ENCODE measurements at places on chromosomes 3 and 15.

- no peak for DNase-seq
Measured at GRCh38 chr3:155236473-155236872, 57.0 kb downstream of the STRIT1 start.

DNA sequence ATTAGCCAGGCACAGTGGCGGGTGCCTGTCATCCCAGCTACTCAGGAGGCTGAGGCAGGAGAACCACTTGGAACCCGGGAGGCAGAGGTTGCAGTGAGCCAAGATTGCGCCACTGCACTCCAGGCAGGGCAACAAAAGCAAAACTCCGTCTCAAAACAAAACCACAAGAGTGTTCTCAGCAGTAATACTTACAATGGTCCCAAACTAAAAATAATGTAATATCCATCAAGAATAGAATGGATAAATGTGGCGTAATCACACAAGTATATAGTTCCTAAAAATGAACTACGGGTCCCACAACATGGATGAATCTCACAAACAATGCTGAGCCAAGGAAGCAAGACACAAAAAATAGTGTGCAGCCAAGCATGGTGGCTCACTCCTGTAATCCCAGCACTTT lies 39.2 kb downstream of the STAG1 start:
- DNase-seq: no peak

- no peak for DNase-seq
Measured at GRCh38 chr15:100350434-100351226, 8.9 kb upstream of the ADAMTS17 start.

- no peak for DNase-seq
Measured at GRCh38 chr3:189249987-189250386, 78.2 kb downstream of the TPRG1 start.

DNA sequence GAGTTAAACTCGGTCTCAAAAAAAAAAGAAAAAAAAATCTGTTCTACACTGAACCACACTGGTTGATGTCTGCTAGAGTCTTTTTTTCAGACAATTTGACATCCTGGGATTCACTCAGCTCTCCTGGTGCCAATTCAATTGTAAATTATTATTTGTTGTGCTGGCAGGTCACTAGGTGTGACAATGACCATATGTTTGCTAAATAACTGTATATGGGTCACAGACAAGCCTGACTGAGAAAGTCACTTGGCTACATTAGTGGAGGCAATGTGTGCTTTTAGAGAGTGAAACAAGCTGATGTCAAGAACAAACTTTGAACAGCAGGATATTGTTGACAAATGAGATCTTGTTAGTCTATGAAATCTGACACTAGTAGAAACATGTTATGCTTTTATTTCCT lies 1379.1 kb downstream of the ZPLD1 start:
- no peak for DNase-seq

- no peak for DNase-seq
Measured at GRCh38 chr15:66723826-66724731, 22.0 kb downstream of the SMAD6 start.

DNA sequence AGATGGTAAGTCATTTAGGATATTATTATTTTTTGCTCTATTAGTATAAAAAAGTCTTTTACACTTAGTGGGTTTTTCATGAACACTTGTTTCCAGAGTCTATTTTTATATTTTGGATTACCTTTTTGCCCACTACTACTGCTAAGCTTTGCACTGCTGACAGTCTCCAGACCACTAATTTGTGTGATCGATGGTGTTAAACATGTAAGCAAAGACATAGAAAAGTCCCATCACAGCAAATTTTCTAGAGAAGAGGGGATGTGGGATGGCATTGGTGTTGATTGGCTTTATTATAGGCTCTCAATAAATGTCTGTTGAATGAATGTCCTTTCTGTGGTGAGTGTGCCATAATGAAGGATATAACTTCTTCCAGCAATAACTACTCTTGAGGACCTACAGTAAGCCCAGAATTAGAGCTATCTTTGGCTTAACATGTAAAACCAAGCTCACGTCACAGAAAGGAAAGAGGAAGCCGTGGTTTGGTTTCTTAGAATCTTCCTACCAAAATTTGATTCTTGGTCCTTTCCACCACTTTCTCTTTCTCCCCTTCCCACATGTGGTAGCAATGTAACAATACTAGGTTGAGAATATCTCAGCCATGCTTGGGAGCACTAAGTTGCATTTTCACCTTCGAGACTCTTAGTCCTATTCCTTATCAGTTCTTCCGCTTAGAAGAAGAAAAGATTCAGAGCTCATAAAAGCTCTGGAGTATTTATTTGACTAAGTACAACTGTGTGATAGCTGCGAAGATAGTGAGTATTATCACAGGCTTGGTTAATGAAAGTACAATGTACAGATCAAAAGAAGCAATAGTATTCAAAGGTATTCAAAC lies 90.6 kb upstream of the UMPS start:
- no peak for DNase-seq

All from anterior cingulate cortex (tissue), 58 donors.